ENCODE measurements at places on chromosomes 13 and 19.

DNA sequence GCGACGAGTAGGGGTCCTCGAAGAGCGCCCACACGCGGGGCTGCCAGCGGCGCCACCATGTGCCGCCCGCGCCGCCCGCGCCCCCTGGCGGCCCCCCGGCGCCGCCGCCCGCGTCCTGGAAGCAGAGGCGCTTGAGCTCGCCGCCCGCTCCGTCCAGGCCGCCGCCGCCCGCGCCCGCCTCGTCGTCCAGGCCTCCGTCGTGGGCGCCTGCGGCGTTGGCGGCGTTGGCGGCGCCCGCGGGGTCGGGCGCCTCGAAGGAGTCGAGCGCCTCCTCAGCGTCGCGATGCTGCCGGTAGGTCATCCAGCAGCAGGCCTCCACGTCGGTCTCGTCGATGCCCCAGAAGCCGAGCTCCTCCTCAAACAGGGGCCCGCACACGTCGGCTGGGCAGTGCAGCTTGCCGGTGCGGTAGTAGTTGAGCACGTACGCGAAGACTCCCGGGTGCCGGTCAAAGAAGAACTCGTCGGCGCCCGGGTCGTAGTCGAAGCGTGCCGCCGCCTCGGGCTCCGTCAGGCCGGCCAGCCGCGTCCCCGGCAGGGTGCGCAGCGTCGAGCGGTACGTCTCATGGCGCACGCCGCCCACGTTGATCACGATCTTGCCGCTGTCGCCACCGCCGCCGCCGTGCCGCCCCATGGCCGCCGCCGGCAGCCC is 829 bp downstream of the KCNC3 start:
- peak; percentile 48 for DNase-seq

- no peak for DNase-seq
These were observed 1.8 kb downstream of the KATNAL1 start for GRCh38 chr13:30305456-30305970.

- DNase-seq = no peak
These were observed 85.4 kb downstream of the SLC7A1 start for GRCh38 chr13:29509999-29510589.

GRCh38 chr13:102645701-102646100 is 48.9 kb downstream of the TPP2 start:
- no peak for DNase-seq

GRCh38 chr19:32289566-32290210 is 55.7 kb upstream of the ZNF507 start:
- no peak for DNase-seq

- DNase-seq = no peak
These were observed 4.7 kb downstream of the CSNK1A1L start for GRCh38 chr13:37100731-37101130.

DNA sequence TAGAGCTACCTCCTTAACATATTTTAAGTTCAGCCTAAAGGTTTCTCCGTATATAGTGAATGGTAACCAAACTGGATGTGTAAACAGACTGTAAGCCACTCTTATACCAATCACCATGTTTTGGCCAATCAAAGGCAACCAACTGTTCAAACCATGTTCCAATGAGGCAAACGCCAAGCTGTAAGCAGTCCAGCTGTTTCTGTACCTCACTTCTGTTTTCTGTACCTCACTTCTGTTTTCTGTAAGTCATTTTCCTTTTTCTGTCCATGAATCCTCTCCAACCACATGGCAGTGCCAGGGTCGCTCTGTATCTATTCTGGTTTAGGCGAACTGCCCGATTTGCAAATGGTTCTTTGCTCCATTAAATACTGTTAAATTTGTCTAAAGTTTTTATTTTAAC is 24.4 kb downstream of the COMMD6 start:
- DNase-seq = no peak
